Activated CD4-positive, CD25-positive, alpha-beta regulatory T cell (primary cell): ENCODE measurements at places on chromosomes 1 and 21.

DNA sequence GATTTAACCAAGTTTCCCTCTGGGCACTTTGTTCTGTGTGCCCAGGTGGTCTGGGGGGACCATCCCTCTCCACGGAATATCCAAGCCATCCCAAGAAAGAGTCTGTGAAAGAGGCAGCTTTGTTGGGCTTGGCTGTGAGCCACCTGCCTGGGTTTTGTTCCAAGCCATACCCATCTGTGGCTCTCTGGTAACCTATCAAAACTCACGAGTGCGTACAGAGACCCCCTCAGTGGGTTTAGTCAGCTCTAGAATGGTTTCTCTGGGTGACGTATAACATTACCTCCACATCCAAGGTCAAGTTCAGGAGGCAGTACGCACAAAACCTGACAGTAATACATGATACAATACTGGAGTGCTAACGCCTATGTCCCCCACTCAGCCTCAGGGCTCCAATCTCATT lies 54.2 kb downstream of the DNTTIP2 start:
- no peak for DNase-seq

GRCh38 chr1:234627009-234627950 lies 17.3 kb upstream of the IRF2BP2 start:
- no peak for DNase-seq

DNA sequence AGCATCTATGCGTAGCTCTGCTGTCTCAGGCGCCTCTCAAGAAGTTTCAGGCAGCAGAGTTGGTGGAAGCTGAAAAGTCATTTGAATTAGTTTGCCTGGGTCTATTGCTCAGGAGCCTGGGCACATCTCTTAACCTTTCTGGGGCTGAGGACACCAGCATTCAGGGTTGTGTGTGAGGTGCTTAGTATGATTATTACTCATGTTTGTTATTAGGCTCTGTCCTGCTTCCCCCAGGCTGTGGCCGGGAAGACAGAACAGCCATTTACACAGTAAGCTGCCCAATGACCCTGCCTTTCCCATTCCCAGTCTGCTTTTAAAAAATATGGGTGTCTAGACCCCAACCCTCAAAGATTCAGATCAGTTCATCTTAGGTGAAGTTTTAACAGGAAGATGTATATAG lies 53.9 kb upstream of the CACNA1E start:
- no peak for DNase-seq

DNA sequence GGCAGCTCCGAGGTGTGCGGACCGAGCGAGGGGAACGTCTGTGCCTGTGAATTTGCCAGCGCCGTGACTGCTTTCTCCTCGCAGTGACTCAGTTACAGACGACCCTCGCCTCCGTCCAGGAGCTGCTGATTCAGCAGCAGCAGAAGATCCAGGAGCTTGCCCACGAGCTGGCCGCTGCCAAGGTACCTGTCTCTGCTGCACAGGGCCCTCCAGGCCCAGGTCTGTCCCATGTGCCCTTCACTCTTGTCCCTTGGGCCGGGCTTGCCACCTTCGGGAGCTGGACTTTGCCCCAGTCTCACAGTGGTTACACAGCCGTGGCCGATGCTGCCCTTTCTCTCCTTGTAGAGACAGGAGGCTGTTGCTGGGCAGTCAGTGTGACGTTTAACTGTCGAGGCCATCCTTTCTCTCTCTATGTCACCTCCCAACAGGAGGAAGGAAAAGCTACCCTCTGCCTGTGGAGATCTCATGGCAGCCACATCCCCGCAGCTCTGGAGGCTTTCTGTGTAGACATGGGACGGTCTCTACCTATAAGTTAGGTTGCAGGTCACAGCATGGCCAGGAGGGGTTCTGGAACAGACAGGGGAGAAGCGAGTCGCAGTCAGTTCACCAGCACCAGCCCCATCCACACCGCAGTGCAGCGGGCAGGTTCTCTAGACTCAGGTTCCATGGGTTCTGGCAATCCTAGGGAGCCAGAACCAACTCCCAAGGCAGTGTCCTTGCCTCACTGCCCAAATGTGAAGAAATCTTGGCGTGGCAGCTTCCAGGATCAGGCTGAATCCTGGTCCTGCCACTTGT lies 149.7 kb downstream of the PEX14 start:
- no peak for DNase-seq

DNA sequence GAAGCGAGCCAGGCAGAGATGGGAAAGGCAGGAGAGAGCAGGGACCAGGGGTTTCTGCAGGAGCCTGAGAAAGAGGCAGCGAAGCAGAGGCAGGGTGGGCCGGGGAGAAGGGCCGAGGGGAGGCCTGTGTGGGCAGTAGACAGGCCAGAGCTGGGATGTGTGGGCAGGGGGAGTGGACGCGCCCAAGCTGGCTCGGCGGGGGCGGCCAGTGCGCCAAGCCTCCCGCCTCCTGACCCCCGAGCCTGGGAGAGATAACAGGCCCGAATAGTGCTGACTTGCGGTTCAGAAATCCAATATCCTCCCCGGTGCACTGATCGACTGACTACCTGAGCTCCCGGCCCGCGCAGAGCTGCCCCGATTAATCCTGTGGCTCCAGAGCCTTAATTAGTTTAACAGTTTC lies 41.9 kb downstream of the AHDC1 start:
- no peak for DNase-seq

DNA sequence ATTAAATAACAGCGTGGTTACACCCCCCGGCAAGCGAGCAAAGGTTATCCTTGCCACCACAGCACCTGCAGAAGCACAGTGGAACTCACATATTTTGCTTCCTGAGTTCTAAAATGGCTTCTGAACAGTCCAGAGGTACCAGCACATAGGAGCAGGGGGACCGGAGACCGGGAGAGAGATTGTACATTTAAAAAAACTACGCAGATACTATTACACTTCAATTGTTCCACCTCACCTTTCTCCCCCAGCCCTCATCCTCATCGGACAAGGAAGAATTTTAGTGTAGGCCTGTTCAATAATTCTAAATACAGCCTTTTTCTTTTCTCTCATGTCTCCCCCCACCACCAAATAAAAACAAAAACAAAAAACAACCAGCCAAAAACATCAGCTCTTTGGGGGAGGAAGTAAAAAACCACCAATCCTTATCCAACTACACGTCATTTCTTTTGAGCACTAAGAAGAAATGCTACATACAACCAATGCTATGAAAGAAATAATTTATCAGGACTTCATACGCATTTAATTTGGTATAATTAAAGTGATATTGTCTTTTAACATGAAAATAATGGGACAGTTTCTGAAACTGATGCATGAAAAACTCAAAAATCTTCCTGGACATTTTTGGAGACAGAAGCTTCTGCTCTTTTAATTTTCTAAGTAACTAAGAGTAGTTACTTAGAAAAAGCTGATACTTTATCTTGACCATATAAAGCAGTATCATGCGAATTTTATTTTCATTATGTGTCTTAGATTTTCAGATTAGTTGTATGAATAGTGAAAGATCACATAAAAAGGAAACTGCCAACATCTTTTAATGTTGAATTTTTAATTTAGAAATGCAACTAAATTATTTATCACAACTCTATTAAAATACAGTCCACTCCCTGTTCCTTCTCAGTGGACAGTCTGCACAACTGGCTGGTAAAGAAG lies 9.1 kb downstream of the CDKN2C start:
- no peak for DNase-seq

- no peak for DNase-seq
Observed at GRCh38 chr1:154764181-154764580, 105.9 kb downstream of the KCNN3 start.

- no peak for DNase-seq
Observed at GRCh38 chr21:18985584-18985983, 582.0 kb upstream of the TMPRSS15 start.

GRCh38 chr1:93976711-93977597 lies 67.7 kb upstream of the GCLM start:
- no peak for DNase-seq

- no peak for DNase-seq
Observed at GRCh38 chr21:15999741-16000140, 270.0 kb downstream of the USP25 start.

- DNase-seq: no peak
Observed at GRCh38 chr1:29962336-29962735, 726.0 kb downstream of the PTPRU start.

- DNase-seq: no peak
Observed at GRCh38 chr1:248696774-248697173, 5.8 kb downstream of the OR14I1 start.
